ENCODE measurements at places on chromosomes 7 and 10.

GRCh38 chr10:115023715-115024114, 69.5 kb upstream of the ATRNL1 start:
- no peak for DNase-seq

GRCh38 chr10:34721208-34721840, 93.8 kb downstream of the PARD3 start:
- DNase-seq, result no peak

DNA sequence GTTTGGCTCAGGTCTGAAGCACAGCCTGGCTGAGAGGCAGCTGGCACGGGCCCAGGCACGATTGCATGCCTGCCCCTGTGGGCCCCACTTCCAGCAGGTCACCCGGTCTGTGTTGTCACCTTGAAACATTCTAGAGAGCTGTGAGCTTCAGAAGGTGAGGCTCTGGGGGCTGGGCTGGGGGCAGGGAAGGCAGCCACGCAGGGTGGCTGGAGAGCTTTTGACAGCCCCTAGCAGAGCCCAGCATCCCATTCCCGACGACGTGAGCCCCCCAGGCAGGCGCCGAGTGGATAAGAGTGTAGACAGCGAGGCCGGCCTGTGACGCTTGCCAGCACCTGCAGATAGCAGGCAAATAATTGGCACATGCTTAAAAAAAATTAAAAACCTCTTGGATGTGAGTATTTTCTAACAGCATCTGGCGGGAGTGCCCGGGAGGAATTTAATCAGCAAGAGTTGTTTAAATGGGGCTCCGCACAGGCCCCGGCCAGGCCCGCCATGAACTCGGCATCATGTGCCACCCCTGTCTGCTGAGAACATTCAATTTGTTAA, 212.0 kb upstream of the TBX20 start:
- DNase-seq, result no peak

GRCh38 chr10:68727146-68727545, 6.1 kb downstream of the CCAR1 start:
- DNase-seq, result no peak

GRCh38 chr10:88835910-88836221, 15.8 kb downstream of the ANKRD22 start:
- DNase-seq, result no peak

DNA sequence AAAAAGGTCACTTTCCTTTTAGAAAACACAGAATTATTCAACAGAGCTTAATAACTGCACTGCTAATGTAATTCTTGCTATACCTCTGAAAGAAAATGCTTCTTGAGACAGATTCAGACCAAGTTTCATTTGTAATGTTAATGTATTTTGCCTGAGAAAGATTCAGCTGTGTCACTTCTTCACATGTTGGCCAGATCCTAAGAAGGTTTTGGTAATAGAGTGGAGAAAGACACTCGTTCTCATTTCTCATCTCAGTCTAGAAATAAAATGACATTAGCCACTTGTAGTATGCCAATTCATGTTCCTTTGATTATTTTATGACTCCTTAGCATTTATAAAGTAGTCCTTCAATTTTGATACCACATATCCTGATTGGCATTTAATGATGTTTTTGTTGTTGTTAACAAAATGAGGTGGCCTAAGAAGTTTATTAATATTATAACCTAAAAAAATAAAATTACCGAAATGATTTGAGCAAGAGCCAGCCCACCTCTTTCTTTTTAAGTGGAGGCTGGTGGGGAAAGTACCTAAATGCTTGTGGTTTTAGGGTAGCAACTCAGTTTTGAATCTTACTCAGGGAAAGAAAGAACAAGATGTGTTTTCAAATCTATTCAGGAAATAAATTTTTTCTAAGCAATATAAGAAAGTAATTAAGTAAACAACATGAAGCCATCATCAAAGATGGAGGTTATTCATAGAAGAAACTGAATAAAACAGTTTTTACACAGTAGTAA, 16.4 kb upstream of the ELAPOR2 start:
- no peak for DNase-seq

DNA sequence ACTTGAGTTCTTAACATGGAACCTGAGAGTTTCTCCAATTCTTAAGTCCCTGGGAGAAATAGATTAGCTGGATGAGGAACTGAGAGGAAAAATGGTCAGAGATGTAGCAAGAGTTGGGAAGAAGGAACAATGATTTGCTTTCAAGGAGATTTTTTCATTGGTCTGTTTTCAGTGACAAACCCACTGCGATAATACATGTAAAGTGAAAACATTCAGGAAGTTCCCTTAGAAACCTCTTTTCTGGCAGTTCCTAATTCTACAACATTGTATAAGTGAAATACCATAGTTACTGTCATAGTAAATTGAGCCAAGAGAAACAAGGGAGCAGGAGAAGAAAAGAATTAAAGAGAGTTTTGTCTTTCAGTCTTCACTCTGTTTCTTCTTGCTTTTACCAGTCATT, 12.1 kb upstream of the MAGI2 start:
- DNase-seq, result no peak

DNA sequence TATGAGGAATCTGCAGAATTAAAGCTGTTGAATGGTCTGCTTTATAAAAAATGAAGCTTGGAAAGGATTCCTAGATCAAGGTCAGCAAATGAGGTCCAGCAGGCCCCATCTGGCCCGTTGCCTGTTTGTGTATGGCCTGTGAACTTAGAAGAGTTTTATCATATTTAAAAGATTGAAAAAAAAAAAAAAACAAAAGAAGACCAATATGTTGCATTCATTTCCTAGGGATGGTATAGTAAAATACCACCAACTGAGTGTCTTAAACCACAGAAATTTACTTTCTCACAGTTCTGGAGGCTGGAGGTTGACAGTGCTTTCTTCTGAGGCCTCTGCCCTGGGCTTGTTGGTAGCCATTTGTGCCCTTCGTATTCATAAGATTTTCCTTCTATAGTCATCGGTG, 109.2 kb downstream of the PPP1R3A start:
- DNase-seq, result no peak

- no peak for DNase-seq
These were observed 193.1 kb downstream of the PHTF2 start for GRCh38 chr7:77991656-77992055.

GRCh38 chr10:67804395-67804678, 33.7 kb downstream of the DNAJC12 start:
- DNase-seq, result no peak

DNA sequence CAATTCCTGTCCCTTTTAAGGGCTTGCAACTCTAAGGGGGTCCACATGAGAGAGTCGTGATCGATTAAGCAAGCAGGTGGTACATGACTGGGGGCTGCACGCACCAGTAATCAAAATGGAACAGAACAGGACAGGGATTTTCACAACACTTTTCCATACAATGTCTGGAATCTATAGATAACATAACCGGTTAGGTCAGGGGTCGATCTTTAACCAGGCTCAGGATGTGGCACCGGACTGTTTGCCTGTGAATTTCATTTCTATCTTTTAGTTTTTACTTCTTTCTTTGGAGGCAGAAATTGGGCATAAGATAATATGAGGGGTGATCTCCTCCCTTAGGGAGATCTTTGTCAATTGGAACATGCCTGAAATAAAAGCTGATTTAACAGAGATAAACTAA, 370.1 kb downstream of the IPMK start:
- DNase-seq, result no peak

- DNase-seq, result no peak
These were observed 120.9 kb downstream of the CACNB2 start for GRCh38 chr10:18261063-18261610.

- no peak for DNase-seq
These were observed 54.6 kb downstream of the ATE1 start for GRCh38 chr10:121873236-121873635.

DNA sequence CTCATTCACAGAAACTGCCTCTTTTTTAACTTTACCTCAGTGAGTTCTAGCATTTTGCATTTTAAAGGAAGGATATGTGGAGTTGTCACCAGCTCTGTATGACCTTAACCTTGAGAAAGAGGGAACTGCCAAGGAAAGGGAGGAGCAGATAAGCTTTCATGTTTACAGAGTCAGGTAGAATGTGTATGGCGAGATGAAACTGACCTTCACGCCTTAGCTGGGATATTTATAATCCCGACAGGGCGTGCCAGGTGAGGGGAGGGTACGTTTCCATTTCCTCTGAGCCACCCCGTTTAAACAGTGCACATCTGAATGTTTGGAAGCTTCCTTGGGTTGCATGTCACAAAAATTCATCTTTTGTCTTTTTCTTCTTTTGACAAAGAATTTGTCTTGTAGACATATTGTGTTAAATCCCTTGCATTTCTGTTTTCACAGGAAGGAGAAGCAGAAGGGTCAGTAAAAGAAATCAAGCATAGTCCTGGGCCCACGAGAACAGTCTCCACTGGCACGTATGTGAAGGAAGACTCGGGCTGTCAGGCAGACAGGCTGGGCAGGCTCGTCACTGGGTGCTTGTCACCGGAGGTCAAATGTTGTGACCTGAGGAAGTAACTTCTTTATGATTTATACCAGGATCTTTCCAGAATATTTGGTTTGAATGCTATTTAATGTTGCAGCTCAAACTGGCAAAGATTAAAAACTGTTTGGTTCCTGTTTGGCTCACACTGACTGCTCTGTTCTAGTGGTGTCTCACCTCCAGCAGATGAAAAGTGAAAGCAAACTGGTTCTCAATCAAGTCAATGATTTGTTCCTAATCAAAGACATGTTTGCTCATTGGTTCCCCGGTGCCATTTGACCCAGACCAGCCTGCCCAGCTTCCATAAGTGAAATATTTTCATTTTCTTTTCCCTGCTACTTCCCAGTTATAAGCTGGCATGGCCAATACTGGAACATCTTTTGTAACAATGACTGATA, 16.2 kb downstream of the OPTN start:
- DNase-seq, result no peak

DNA sequence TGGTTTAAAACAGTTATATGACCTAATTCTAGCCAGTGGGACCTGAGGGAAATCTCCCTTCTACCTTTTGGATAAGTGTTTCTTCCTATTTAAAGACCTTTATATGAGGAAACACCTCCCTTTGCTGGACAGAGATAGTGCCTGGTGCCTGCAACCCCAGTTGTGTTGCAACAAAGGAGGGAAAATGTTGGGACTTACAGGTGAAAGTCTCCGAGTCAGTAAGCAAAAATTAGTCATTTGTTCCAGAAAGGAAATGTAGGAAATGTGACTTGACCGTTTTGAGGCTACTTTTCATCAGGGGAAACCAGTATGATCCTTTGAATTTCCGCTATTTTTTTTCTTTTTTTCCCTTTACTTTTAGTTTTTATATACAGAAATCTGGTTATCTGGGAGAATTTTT, 165.5 kb downstream of the DKK1 start:
- DNase-seq, result no peak

GRCh38 chr7:100098913-100099312, 2.3 kb downstream of the MCM7 start:
- DNase-seq, result no peak

DNA sequence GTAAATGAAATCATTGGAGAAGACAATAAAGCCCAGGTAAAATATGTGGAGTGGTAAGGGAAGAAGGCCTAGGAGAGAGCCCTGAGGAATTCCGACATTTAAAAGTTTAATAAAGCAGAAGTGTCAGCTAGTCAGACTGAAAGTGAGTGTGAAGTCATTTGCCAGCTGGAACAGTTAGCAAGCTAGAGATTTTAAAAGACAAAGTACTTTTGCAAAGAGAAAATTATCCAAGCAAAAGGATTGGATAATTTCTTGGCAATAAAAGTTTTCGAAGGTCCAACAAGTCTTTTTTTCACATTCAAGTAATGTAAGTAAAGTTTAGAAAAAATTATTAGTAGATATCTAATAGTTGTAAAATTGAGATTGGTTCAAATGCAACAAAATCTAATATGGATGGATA, 27.1 kb upstream of the SEMA3C start:
- no peak for DNase-seq

DNA sequence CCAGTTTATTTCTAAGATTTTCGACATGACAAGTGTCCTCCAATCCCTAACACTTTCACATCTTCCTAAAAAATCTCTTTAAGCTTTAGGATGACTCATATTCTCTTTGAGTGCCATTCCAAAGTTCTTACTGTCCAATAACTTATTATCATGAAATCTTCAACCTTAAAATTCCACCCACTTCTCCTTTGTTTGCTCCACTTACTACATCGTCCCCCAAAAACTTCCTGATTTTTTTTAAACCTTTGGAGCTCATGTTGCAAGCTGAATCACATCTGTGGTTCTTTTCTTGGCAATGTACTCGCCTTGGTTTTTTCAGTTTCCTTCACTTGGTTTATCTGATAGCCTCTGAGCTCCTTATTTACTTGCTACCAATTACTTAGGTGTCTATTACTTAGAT, 39.2 kb upstream of the JCAD start:
- no peak for DNase-seq

GRCh38 chr10:68924593-68924992, 23.5 kb downstream of the DDX50 start:
- DNase-seq, result no peak

- no peak for DNase-seq
These were observed 25.9 kb upstream of the PTPRN2 start for GRCh38 chr7:158613481-158613880.

GRCh38 chr10:99303899-99304861, 25.0 kb upstream of the CNNM1 start:
- DNase-seq, result no peak

DNA sequence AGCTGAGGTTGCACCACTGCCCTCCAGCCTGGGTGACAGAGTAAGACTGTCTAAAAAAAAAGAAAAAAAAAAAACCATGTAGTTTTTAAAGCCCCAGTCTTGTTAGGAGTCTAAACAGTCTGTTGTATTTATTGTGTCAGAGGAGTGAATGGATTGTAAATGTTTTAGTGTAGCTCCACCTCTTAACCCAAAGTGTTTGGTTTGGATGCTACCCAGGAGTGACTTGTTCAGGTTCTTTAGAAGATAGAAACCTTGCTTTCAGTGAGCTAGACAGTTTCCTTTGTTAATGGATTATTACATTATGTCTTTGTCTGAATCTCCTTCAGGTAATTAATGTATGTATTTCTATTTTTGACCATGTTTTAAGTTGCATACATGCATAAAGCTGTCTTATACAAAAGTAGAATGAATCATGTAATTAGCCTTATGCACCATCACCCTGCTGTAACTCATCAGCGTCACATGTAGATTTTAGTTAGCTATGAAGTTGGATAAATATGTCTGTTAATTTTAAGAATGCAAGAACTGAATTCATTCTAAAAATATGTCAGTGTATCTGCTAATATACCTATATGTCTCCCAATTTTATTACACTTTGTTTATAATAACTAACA, 97.7 kb downstream of the TAF3 start:
- DNase-seq, result no peak

DNA sequence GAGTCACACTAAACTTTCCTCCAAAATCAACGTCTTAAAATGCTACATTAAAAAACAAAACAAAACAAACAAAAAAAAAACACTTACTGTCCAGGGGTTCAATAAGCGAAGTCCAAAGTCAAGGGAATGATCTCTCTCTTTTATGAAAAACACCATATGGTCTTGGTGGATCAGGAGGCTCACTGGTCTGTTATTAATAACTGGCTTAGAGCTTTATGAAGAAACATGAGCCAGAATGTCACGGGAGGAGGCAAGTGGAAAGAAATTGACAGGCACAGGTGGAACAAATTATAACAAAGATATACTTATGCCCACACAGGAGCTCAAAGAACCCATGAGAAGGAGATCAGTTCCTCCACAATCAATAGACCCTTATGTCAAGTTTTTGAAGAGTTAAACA, at the start of gene MRLN:
Gene MRLN, minus strand, starts transcription at position 189 of the 400 bp plus-strand sequence.
- DNase-seq, result no peak

All from stimulated activated CD4-positive, alpha-beta T cell treated with anti-CD3 and anti-CD28 coated beads, Interleukin-4, amount 100 ng/mL, for 24 hours (primary cell).